ENCODE measurements at places on chromosomes 11 and 22.

DNA sequence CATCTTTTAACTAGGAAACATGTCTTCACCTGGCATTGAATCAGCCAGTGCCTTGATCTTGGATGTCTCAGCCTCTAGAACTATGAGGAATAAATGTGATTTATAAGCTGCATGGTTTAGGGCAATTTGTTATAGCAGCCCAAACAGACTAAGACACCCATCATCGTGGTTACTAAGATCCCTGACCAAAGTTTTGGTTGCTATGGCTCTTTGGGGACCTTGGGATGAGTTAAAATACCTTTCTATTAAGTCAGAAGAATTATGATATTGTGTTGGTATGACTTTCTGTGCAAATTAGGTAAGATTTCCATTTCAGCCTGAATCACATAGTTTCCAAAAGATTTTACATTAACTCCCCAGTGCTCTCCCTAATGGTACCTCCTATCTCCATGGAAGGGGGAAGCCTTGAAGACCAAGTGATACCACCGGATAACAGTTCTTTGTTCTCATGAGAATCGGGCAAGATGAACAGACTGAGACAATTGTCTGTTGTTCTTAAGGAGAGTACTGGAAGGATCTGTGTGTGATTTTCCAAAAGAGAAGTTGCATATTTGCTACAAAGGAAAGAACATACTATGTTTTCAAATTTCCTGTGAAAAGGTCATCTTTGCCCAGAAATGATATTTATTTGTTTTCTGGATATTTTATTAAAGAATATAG is 60.4 kb upstream of the UBASH3B start:
- no peaks in the 10 kb centered on the region for H3K27me3 ChIP-seq
- no peaks in the 10 kb centered on the region for H3K4me1 ChIP-seq
- H3K36me3 ChIP-seq, result no peaks in the 10 kb centered on the region

DNA sequence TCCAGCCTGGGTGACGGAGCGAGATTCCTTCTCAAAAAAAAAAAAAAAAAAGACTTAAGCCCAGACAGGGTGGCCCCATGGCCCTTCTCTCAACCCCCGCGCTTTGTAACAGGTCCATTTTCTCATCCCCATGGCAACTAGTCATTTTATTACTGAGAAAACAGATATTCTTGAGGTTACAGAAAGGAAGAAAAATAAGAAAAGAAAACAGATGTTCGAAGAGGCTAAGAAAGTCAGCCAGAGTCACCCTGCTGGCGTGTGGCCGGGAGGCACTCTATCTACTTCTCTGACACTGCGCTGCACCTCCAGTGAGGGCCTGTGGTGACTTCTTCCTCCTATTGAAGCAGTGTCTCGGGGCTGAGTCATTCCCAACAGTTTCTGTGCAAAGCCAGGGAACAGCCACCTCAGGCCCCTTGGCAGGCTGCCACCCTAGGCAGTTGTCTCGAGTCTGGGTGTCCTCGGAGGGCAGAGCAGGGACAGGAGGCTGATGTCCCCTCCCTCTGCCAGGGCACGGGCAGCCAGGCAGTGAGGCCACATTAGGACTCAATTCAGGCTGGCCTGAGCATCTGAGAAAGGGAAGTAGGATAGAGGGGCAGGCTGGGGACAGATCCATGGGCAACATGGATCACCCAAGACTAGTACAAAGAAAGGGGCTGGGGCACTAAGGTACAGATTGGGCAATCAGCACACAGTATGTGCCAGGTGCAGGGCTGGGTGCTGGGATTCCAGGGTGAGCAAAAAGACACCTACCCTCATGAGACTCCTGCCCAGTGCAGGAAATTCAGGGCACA is 16.4 kb upstream of the SYVN1 start:
- no peak for DNase-seq
- H3K4me1 ChIP-seq, result peaks cover 9% of the 10 kb centered on the region
- no peak overlapping the region for H3K4me3 ChIP-seq

GRCh38 chr11:13238879-13239514 is 38.6 kb upstream of the BMAL1 start:
- no peaks in the 10 kb centered on the region for H3K27me3 ChIP-seq
- no peak overlapping the region for H3K4me3 ChIP-seq
- H3K36me3 ChIP-seq, result no peaks in the 10 kb centered on the region
- no peaks in the 10 kb centered on the region for H3K4me1 ChIP-seq

GRCh38 chr22:23804781-23805291 is 18.1 kb downstream of the SMARCB1 start:
- H3K4me3 ChIP-seq, result no peak overlapping the region
- no peak for DNase-seq
- H3K27me3 ChIP-seq, result no peaks in the 10 kb centered on the region
- H3K27ac ChIP-seq, result no peak overlapping the region

DNA sequence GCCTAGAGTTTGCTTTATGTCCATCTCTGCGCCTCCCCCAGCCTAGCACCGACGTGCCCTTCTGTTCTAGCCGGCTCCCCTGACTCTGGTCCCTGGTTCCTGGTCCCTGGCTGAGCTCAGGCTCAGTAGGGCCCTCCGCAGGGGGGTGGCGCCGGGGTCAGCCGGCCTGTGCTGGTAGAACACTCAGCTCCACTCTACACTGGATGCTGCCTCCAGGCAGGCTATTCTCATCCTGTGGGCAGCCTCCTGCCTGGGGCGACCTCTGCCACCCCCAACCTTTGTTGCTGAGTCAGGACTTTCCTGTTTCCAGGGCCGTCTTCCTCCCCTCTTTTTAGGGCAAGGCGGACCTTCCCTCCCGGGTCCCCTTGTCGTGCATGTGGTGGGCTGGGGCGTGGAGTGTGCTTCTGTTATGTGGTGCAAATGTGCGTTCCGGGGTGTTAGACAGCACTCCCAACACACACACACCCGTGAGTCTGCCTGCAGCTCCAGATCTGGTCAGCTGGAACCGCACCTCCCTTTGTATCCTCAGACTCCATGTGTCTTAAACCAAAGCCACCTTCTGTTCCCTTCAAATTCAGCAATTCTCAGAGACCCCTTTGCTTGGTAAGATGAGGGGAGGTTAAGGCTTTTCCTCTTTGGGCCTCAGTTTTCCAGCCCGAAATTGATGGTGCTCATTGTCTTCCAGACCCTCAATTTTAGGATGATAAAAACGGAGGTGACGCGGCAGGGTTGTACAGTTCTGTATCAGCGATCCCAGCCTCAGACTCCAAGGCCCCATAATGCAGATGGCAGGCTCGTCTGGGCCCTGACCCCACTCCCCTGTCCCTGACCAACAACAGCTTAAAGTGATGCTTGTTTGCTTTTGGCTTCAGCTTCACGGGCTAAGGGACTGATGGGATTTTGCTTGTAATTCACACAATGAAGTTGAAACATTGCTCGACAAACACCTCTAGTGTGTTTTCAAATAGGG is 1327.9 kb downstream of the BRD1 start:
- peaks cover 23% of the 10 kb centered on the region for H3K4me1 ChIP-seq
- DNase-seq, result no peak
- no peaks in the 10 kb centered on the region for H3K27me3 ChIP-seq

- no peaks in the 10 kb centered on the region for H3K36me3 ChIP-seq
- H3K4me1 ChIP-seq, result no peaks in the 10 kb centered on the region
- H3K4me3 ChIP-seq, result no peak overlapping the region
- H3K27ac ChIP-seq, result no peak overlapping the region
- no peaks in the 10 kb centered on the region for H3K27me3 ChIP-seq
- DNase-seq, result no peak
Measured at GRCh38 chr11:104734998-104735397, 163.3 kb downstream of the CASP12 start.

- H3K4me1 ChIP-seq, result peaks cover 17% of the 10 kb centered on the region
- no peak overlapping the region for H3K27ac ChIP-seq
- DNase-seq, result no peak
- peak overlapping the region; percentile 97 for H3K4me3 ChIP-seq
Measured at GRCh38 chr11:70399681-70400112, 1.4 kb downstream of the CTTN start.

- DNase-seq, result no peak
- no peak overlapping the region for H3K4me3 ChIP-seq
- H3K27ac ChIP-seq, result no peak overlapping the region
- no peaks in the 10 kb centered on the region for H3K36me3 ChIP-seq
- H3K4me1 ChIP-seq, result peaks cover 3% of the 10 kb centered on the region
Measured at GRCh38 chr11:58636587-58636986, 14.1 kb downstream of the CNTF start.

GRCh38 chr22:28112190-28112544 is 193.1 kb upstream of the PITPNB start:
- H3K36me3 ChIP-seq, result peaks cover 2% of the 10 kb centered on the region
- H3K27me3 ChIP-seq, result no peaks in the 10 kb centered on the region
- H3K4me3 ChIP-seq, result no peak overlapping the region
- DNase-seq, result no peak
- H3K27ac ChIP-seq, result peak overlapping the region; percentile 32

DNA sequence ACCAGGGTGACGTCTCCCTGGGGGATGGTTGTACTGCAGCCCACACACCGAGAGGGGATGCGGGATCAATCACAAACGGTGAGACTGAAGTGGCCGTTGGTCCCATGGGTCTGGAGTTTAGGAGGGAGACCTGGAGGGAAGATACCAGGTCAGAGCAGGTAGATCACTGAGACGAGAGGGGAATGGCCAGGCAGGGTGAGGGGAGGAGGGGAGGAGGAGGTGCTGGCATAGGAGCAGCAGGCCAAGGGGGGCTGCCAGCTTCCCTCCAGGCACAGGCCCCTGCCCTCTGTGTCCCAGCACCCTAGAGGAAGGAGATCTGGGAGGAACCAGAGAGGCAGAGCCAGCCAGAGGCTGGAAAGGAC is 7.0 kb downstream of the MAPK8IP2 start:
- H3K36me3 ChIP-seq, result peaks cover 34% of the 10 kb centered on the region
- DNase-seq, result no peak
- no peaks in the 10 kb centered on the region for H3K4me1 ChIP-seq

- H3K36me3 ChIP-seq, result no peaks in the 10 kb centered on the region
- H3K4me1 ChIP-seq, result peaks cover 6% of the 10 kb centered on the region
- no peak overlapping the region for H3K27ac ChIP-seq
- DNase-seq, result no peak
- H3K27me3 ChIP-seq, result no peaks in the 10 kb centered on the region
Measured at GRCh38 chr11:76623171-76623883, 47.2 kb downstream of the LRRC32 start.

DNA sequence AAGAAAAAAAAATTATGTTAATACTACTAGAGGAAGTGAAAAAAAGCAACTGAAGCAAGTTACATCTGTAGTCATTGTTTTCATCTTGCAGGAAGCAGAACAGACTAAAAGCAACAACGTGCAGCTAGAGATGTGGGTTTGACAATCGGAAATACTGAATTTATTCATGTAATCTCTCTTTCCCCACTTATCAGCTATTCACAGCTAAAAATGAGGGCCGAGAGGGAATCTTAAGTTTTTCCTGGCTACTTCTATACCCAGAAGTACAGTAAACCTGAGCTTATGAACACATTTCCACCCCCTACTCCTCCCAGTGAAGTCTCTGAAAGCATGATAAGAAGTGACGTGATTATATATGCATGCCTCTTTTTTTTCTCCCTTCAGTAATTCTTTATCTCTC is 116.5 kb downstream of the SPON1 start:
- H3K27ac ChIP-seq, result no peak overlapping the region
- no peaks in the 10 kb centered on the region for H3K36me3 ChIP-seq
- H3K4me1 ChIP-seq, result peaks cover 12% of the 10 kb centered on the region

DNA sequence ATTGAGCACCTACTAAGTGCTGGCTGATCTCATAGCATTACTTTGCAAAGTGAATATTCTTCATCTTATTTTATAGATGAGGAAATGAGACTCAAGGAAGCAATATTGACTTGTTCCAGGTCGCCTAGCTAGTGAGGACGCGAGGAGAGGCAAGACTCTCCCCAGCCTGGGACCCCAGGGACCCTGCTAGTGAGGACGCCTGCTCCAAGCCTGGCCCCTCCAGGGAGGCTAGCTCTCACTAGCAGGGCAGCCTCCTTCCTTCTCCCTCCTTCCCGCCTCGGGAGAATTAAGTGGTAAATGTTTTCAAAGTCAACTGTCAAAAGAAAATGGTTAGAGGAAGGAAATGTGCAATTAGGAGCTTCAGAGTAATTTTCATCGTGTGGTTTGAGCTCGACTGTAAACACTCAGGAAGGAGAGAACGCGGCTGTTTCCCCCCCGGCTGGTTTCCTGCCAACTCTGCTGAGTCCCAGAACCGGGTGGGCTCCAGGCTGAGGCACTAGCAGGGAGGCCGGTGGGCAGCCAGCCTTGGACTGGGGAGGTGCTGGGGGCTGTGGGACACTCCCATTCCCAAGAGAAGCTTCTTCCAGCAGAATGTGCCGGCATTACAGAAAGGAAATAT is 17.9 kb downstream of the MYEOV start:
- H3K4me3 ChIP-seq, result no peak overlapping the region
- H3K4me1 ChIP-seq, result no peaks in the 10 kb centered on the region
- no peaks in the 10 kb centered on the region for H3K27me3 ChIP-seq

GRCh38 chr11:59668188-59668949 is 468 bp downstream of the PATL1 start:
- H3K27me3 ChIP-seq, result no peaks in the 10 kb centered on the region
- H3K36me3 ChIP-seq, result peaks cover 2% of the 10 kb centered on the region
- peak; percentile 78 for DNase-seq
- peak overlapping the region; percentile 98 for H3K4me3 ChIP-seq

DNA sequence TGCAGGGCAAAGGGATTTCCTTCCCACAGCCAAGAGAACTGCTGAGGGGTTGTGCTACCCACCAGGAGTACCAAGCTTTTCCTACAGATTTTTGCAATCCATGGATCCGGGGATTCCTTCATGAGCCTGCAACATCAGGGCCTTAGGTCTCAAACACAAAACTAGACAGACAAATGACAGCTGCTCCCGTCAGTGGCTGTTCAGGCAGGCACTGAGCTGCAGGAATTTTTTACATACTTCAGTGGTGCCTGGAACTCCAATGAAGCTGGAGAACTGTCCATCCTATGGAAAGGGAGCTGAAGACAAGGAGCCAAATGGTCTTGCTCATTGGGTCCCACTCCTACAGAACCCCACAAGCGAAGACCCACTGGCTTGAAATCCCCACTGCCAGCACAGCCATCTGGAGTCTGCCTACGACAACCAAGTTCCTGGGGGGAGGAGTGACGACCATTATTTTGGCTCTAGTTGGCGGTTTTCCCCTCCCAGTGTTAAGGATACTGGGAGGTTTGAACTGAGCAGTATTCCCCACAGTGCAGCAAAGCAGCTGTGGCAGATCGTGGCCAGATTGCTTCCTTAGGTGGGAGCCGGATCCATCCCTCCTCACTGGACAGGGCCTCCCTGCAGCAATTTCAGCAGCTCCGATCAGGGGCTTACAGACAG is 157.7 kb upstream of the TMEM45B start:
- H3K27me3 ChIP-seq, result no peaks in the 10 kb centered on the region
- no peak overlapping the region for H3K4me3 ChIP-seq
- DNase-seq, result no peak
- H3K36me3 ChIP-seq, result no peaks in the 10 kb centered on the region
- H3K27ac ChIP-seq, result no peak overlapping the region
- H3K4me1 ChIP-seq, result peaks cover 4% of the 10 kb centered on the region

- H3K4me3 ChIP-seq, result no peak overlapping the region
- H3K4me1 ChIP-seq, result peaks cover 2% of the 10 kb centered on the region
- H3K27me3 ChIP-seq, result peaks cover 17% of the 10 kb centered on the region
- no peaks in the 10 kb centered on the region for H3K36me3 ChIP-seq
- no peak for DNase-seq
- no peak overlapping the region for H3K27ac ChIP-seq
Measured at GRCh38 chr11:8058216-8058615, 22.8 kb upstream of the TUB start.

- H3K27me3 ChIP-seq, result no peaks in the 10 kb centered on the region
- no peaks in the 10 kb centered on the region for H3K4me1 ChIP-seq
- DNase-seq, result no peak
Measured at GRCh38 chr11:110801328-110801727, 89.1 kb upstream of the ARHGAP20 start.

GRCh38 chr22:25030636-25031035 is 78.1 kb downstream of the KIAA1671 start:
- H3K4me1 ChIP-seq, result peaks cover 11% of the 10 kb centered on the region
- no peaks in the 10 kb centered on the region for H3K27me3 ChIP-seq
- no peak overlapping the region for H3K27ac ChIP-seq
- H3K36me3 ChIP-seq, result peaks cover 27% of the 10 kb centered on the region
- no peak overlapping the region for H3K4me3 ChIP-seq
